ENCODE measurements at places on chromosomes 2 and 18.
A peak's percentile ranks its signal among the peaks of the same experiment; 100 is the strongest.

GRCh38 chr2:105427485-105427884 lies 28.6 kb upstream of the FHL2 start:
- no peak for DNase-seq

DNA sequence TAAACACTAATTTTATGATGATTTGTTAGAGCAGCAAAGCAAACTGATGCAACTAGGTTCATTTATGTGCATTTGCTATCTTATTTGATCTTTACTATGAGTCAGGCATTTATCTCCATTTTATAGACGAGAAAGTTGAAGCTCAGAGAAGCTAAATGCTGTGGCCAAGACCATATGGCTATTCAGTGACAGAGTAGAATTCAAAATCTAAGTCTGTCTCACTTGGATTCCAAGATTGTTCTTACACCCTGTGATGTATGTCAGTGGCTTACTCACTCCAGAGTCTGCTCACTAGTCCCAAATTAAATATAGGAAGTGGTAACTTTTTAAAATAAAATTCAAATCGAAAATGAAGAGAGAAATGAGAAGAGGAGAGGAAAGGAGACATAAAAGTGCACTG lies 114.0 kb upstream of the DDX18 start:
- DNase-seq, result no peak

DNA sequence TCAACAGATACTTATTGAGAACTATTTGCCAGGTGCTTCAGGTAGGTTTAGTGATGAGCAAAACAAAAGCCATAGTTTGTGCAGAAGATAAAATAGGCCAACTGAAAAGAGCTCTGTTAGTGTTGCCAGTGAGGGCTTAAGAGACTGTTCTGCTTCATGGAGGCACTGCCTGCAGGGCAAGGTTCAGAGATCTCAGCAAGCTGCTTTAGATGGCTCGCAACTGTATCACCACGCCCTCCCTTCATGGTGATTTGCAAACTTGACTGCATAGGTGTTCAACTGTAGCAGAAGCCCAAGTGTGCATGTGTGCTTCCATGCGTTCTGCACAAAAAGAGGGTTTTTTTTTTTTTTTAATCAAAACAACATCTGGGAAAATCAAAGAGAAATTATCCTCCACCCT lies 84.5 kb downstream of the RAPH1 start:
- no peak for DNase-seq

DNA sequence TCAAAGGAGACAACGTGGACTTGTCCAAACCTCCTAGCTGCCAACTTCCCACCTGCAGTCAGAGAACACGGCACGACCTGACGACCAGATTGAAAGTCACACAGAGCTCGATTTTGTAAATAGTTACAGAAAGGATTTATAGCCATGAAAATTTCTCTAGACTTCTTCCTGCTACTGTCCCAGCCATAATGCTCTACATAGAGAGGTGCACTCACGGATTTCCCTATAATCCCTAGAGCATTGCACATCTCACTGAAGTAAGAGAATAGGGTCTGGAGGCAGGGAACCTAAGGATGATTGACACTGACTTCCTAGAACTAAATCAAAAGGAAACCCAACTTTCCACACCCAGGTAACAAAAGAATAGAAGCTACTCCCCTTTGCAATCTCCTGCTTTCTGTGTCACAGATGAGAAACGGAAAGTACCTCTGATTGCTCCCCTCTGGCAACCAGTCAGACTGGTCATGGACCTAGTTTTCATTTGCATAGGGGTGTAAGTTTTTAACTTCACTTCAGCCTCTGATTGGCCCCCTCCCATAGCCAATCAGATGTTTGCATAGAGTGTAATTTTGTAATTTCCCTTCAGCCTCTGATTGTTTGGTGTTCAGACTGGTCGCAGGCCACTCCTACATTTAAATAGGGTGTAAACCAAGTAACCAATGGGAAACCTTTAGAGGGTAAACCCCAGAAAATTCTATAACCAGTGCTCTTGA lies 58.6 kb upstream of the FBXO11 start:
- no peak for DNase-seq

DNA sequence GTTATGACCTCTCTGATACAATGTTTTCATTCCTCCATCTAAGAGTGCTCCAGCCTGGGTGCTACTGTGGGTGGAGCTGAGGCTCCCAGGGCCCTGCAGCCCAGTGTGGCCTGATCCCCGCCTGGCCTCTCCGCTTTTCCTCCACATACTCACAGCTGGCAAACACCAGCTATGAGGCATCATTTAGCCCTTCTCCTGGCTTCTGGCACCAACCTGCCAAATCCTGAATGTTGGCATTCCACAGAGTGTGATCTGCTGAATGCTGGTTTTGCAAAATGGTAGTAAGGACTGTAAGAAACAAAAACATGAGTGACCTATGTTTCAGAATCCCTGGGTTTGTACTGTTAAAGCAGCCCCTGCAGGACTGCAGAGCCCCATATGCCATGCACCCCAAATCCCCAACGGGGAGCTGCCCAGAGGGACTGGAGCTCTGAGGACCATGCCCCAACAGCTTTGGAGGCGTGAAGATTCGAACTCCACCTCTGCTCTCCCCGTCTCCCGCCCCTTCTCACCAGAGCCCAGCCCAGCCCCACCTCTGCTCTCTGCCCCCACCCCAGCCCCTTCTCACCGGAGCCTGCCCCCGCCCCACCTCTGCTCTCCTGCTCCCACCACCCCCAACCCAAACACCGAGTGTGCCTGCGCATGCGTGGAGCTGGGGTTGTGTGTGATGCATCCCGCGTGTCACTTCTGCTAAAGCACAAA lies 4.2 kb downstream of the SLC66A2 start:
- DNase-seq, result no peak

- no peak for DNase-seq
Observed at GRCh38 chr2:157333304-157334047, 7.9 kb upstream of the ERMN start.

DNA sequence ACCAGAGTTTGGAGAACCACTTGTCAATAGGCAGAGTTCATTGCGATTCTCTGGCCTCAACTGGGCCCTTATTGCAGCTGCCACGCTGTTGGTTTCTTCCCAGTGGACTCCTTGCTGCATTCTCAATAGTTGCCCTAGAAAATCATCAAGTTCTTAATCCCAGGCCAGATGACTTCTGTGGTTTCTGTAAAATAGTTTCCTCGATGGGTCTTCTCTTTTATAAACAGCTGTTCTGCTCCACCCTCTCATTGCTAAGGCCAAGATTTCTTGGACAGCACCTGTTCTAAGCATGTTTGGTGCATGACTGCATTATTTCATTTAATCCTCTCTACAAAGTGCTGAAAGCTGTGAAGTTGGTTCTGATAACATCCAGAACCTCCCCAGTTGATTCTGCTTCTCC lies 131.0 kb downstream of the BCL2L11 start:
- no peak for DNase-seq

DNA sequence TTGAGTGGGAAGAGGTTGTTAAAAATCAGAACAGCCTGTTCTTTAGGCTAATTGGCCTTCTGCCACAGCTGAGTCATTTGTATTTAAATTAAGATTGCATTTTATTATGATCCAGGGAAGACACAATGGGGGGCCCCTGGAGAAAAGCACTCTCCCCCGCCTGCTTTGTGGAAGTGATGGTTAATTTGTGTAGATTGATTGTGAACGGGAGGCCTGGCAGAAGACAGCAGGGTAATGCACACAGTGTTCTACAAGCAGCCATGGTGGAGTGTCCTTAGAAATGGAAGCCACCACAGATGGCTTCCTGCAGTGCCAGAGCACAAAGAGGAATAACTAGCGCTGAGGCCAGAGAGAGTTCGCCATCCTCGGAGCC lies 19.6 kb downstream of the RAMP1 start:
- DNase-seq, result no peak

DNA sequence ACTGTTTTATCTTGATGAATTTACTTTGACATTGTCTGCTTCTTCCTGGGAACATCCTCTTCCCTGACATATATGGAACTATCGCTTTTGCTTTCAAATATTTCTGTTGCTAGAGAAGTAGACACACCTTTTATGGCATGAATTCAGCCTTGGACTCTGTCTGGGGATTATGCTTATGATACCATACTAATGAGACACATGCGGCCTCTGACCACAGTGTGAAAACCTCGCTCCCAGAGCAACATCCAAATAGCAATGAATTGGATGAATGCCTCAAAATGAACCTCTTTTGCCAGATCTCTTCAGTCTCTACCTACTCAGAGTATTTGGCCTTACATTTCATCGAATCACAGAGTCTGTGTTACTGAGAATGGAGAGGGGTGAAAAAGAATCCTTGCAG lies 70.9 kb downstream of the PIEZO2 start:
- no peak for DNase-seq

DNA sequence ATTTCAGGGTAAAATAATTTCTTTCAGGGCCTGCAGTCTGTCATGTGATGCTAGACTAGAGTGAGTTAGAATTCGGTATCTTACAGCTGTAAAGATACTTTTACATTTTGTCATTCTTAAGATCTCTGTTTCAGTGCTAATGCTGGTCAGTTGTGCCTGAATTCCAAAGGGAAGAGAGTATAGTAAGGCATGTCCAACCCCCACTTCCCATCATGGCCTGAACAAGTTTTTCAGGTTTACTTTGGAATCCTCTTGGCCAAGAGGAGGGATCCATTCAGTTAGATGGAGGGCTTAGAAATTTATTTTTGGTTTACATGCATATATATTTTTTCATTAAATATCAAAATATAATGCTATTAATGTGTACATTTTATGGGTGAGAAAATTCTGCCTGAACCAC lies 596.6 kb downstream of the XIRP2 start:
- no peak for DNase-seq

- no peak for DNase-seq
Observed at GRCh38 chr2:197813093-197813787, 8.8 kb downstream of the PLCL1 start.

GRCh38 chr2:36885605-36886004 lies 80.7 kb downstream of the STRN start:
- DNase-seq, result no peak

- DNase-seq, result no peak
Observed at GRCh38 chr2:50863856-50864255, 168.1 kb downstream of the NRXN1 start.

DNA sequence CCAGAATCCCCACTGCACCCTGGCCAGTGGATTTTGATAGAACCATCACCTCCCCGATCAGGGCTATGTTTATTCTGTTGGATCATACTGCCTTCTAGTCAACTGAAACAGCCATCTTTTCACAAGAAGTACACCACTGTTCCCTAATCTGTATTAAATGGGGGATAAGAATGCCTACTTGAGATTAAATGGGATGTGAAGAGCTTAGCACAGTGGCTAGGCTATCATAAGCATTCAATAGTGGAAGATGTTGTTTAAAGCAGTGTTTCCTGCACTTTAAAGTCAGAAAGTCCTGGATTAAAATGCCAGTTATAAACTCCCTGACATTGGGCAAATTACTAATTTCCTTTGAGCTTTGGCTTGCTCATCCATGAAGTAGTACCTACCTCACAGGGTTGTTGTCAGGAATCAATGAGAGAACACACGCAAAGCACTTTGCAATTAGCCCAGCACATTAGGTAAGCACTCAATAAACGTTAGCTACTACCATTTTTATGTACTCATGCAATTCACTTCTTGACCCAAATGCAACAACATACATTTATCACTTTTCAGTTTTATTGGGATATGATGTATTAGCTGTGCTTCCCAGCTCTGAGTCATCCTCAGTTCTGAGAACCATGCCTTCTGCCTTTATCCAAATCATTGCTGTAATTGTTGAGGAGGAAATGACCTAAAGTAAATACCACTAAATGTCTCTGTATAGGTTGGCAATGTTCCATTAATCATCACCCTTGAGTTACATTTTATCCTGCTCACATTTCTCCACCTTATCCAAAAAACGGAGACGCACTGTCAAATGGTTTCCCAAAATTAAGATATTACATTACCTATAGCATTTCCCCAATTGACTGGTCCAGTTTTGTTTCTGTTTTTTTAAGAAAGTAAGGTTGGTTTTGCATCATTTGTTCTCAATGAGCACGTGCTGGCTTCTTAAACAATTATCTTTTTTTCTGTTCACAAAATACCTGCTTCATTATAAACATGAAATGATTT lies 2.1 kb downstream of the TMEM247 start:
- no peak for DNase-seq

- DNase-seq, result no peak
Observed at GRCh38 chr2:158184001-158184400, 82.3 kb downstream of the UPP2 start.

DNA sequence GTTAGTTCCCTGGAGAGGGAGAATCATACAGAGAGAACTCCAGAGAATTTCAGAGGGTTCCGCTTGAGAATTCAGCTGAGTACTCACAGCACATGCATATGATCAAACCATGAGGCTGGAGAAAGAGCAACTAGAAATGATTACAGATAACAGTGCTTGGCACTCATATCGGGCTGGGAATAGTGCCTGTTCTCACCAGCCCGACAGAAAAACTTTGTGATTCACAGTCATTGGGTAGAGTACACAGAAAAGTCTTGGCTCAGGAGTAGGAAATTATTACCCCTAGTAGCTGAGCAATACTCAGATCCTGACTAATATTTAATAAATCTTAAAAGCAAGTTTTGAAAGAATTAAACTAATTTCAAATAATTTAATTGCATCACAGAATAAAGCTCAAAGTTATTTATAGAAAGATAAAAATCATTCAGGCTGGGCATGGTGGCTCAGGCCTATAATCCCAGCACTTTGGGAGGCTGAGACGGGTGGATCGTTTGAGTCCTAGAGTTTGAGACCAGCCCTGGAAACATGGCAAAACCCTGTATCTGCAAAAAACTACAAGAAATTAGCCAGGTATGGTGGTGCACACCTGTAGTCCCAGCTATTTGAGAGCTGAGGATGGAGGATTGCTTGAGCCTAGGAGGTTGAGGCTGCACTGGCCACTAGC lies 6.8 kb downstream of the WDPCP start:
- DNase-seq, result peak; percentile 9

DNA sequence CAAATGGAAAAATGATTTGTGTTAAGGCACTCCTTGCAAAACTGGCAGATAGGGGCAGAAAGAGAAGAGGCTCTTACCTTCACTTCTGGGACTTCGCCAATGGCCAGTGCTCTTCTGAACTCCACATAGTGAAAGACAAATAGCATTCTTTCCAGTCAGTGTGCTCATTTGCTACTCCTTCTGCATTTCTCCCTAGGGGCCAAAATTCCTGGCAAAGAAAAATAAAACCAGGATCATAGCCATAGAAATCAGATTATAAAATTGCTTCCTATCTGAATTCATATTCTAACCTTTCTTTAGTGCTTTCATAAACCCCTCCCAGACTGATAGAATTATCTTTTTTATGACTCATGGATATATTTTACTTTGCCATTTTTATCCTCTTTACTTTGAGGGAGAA lies 56.9 kb upstream of the PELI1 start:
- DNase-seq, result no peak
